Lung microvascular endothelial cell (primary cell): ENCODE measurements at places on chromosomes 1 and 21. TPM values are rescaled to one million over a fixed set of nuclear protein-coding genes. Genes with fewer than 3 reads are reported as not detected.

DYNLT5 gene
- 0.22 and 0.40 TPM in 2 replicates for total RNA-seq

OR2T2 gene
- not detected in 2 replicates for total RNA-seq

PGLYRP3 gene
- total RNA-seq: not detected in 2 replicates

- no peak for DNase-seq
Observed at GRCh38 chr1:153527683-153528040, 8.1 kb downstream of the S100A6 start.

DNA sequence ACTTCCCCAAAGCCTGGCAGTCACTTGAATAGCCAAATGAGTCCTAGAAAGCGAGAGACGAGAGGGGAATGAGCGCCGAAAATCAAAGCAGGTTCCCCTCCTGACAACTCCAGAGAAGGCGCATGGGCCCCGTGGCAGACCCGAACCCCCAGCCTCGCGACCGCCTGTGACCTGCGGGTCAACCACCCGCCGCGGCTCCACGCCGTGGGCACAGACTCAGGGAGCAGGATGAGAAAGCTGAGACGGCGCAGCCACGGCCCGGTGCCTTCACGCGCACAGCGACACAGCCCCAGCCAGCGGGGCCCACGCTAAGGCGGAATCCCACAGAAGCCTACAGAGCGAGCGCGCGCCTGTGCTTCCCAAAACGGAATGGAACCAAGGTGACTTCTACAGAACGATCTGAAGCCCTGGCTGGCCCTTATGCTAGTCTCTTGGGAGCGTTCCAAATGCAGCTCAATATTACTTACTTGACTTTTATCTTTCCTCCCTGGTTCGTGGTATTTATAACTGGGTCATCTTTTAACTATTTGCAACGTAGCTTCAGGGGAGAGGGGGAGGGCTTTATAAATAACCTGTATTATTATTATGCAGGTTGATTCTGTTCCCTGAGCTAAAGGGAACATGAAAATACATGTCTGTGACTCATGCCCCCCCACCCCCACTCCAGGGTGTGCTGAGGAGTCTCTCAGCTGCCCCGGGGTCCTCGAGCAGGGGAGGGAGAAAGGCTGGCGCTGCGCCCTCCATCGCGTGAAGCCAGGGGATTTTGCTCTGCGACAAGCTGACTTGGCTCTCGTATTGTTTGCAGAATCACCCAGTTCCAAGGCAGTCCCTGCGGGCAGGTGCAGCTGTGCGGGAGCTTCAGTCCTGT lies 1.7 kb downstream of the TSPEAR start:
- no peak for DNase-seq

DNA sequence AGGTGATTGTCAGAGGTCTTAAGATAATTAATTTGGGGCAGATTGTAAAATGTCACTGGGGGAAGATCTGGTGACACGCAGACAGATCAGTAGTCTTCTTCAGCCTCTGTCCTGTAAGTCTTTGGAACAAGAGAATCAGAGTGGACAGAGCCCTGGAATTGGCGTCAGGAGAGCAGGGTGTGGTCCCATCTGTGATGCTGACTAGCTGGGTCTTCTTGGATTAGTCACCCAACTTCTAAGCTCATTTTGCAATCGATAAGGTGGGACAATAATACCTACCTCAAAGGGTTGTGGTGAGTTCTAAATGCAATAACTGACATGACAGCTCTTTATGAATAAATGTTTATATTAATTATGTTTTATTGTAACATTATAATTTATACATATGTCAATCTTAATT lies 4.8 kb downstream of the FASLG start:
- DNase-seq: no peak

DNA sequence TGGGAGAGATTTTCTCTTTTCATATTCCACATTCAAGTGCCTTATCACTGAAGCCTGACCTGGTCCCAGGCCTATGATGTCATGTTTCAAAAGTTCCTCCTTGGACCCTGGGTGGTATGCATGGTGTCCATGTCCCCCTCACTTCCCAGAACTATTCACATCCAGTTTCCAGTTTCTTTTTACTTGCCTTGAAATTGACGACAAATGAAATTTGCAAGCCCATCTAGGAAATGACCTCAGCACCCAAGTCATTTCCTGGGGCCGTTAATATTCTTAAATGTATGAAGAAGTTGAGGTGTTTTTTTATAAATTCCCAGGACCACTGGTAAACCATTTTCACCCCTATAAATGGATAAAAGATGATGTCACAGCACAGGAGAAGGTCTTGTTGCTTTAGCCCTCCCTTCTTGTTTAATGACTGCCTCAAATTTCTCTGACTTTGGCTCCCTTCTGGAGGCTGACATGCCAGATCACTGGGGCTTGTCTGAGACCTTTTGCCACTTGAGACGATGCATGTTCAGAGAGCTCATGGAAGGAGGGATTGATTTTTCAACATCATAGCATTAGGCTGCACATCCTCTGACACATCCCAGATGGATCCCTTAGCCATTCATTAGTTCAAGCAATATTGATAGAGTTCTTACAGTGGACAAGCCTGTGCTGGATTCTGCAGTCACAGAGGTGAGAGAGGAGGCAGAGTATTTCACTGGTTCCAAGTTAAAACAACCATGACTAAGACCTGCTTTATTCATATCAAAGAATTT lies 221.3 kb downstream of the PLPP3 start:
- peak; percentile 71 for DNase-seq

- no peak for DNase-seq
Observed at GRCh38 chr1:226443033-226443432, 35.1 kb upstream of the PARP1 start.

DNA sequence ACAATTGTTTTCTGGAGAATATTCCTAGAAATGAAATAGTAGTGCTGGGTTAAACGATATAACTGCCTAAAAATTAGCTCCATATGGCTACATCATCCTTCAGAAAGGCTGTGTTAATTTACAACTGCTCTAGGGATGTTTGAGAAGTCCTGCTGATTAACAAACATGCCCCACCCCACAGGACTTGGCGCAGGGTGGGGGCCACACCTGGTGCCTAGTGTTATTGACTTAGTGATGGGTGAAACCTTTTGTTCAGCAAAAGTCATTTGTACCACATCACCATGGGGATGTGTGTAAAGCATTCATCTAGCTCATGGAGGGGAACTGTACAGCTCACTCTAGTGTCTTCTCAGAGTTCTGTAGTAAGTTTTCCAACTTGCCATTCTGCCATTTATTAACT lies 492.8 kb downstream of the CAMTA1 start:
- no peak for DNase-seq
